ENCODE measurements at places on chromosomes 6 and 20.

GRCh38 chr6:108119769-108120141, 45.2 kb upstream of the OSTM1 start:
- DNase-seq, result no peak

DNA sequence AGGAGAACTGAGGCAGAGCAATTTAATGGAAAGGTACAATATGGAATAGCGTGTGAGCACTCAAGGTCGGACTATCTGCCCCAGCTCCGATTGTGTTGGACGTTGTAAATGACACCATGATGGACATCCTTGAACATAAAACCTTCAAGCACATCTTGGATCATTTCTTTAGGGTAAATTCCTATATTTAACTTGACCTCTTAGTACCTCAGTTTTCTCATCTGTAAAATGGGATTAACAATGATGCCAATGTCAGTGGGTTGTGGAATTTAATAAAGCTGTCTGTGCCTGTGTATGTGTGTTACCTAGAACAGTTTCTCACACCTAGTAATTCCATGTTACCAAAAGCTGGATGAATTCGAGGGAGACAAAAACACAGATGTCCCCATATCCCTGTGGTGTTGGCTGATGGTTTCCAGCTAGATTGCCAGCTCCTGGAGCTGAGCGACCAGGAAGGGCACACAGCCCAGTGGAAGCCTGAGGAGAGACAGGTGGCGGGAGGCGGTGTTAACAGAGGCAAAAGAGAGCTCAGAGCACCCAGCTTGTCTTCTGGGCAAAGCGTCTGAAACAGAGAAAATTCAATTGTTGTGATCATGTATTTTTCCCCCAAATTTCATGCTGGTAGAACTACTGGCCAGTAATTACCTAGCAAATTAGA, 32.6 kb downstream of the MDFI start:
- no peak for DNase-seq

- DNase-seq, result no peak
Observed at GRCh38 chr6:128138694-128139093, 237.8 kb upstream of the THEMIS start.

- no peak for DNase-seq
Observed at GRCh38 chr6:138576313-138576712, 77.0 kb upstream of the NHSL1 start.

DNA sequence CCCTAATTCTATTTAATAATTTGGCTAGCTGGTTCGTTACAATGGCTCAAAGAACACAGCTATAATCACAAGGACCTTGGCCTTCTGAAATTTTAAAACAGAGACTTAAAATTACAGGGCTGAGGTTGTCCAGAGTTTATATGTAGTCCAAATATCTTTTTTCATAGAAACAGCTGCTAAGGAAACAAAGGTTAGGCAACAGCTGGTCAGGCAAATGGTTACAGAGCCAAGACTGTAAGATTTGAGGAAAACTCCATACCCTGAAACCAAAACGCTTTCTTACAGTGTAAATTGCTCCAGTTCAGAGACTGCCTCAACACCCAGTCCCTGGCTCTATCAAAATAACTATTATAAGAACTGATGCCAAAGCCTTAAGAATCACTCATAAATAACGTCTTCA, 9.7 kb upstream of the ARHGAP18 start:
- DNase-seq, result no peak

- DNase-seq, result no peak
Observed at GRCh38 chr20:21515300-21516179, 1.7 kb upstream of the NKX2-2 start.

DNA sequence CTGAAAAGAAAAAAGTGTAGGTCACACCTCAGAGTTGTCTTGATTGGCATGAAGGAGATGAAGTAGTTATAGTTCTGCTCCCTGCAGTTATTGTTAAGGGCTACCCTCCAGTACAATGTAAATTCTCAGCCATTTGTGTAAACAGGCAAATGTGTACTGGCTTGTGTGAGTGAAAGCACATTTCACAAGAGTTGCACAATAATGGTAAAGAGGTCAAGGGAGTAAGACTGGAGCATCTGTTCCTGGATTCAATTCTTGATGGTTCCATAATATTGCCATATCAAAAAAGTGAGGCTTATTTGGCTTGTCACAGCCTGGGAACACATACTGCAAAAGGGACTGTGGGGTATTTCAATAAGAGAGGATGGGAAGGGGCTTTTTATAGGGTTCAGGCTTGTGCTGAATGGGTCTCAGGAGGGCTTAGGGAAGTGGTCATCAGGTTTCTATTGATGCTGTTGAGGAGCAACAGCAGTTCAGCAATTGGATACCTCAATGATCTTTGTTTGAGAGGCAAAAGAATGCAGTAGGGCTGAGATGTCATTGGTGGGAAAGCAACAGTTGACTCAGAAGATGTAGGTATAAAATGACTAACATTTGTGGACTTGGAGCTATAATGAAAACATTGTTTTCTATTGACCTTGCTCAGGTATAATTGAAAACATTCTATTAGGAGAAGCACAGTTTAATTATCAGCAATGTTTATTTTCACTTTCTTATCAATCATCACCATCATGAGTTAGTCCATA, 402.6 kb downstream of the BCKDHB start:
- no peak for DNase-seq

DNA sequence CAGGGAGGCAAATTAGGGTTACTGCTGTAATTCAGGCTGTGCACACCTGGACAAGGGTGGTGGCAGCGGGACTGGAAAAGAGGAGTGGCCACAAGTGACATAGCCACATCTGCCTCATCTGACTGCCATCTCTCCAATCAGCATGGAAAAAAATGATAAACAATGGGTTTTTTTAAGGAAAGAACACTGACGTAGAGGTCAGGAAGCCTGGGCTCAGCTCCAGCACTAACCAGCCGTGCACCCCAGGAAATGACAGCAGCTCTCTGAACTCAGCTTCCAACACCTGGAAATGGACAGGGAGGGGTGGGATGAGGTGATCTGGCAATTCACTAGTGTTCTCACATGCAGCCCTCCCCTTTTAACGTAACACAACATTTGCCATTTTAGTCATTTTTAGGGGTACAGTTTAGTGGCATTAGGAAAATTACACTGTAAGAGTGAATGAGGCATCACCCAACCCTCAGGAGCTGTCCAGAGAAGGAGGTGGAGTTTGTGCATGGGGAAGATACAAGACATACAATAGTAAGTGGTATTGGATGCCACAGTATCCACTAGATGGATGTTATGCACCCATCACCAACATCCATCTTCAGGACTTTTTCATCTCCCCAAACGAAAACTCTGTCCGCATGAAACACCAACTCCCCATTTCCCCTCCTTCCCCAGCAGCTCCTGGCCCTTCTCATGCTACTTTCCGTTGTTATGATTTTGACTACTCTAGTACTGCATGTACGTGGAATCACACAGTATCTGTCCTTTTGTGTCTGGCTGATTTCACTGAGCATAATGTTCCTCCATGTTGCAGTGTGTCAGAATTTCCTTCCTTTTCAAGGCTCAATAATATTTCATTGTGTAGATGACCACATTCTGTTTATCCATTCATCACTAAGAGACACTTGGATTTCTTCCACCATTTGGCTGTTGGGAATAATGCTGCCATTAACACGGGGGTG, 215.5 kb upstream of the ECI2 start:
- DNase-seq, result peak; percentile 38

- peak; percentile 35 for DNase-seq
Observed at GRCh38 chr6:165662749-165663376, at the start of gene PDE10A. Gene PDE10A (minus strand): TSS chr6:165663241. CDS start chr6:165662811, 430 bp downstream.

DNA sequence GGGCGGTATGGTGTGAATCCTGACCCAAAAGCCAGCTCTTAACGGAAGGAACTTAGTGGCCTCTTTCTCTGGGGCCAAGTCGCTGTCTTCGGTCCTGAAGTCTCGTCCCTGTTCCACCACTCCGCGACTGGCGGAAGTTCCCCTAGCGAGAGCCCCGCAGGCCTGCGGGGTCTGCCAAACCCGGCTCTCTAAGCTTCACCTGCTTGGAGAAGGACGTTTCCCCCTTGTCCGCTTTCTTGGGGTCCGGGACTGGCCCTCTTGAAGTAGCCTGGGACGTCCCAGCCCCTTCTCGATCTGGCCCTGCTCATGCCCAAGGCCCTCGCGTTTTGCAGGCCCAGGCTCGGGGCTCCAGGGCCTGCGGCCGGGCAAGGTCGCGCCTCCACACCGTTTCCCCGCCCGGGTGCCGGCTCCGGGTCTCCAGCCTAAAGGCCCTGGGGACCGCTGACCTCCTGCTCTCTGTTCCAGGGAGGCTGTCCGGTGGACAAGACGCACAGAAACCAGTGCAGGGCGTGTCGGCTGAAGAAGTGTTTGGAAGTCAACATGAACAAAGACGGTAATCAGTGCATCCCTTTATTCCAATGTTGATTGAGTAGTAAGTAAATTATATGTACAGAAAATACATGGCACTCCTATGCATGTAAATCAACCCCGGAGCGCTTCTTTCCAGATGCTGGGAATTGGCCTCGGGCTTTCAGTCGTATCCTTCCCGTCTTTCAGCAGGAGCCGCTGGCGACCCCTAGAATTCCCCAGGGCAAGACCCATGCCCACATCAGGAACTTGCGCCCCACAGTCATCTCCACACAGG, 8.8 kb downstream of the NR2E1 start:
- DNase-seq, result peak; percentile 36

GRCh38 chr6:14710421-14710820, 535.4 kb upstream of the JARID2 start:
- DNase-seq, result no peak

DNA sequence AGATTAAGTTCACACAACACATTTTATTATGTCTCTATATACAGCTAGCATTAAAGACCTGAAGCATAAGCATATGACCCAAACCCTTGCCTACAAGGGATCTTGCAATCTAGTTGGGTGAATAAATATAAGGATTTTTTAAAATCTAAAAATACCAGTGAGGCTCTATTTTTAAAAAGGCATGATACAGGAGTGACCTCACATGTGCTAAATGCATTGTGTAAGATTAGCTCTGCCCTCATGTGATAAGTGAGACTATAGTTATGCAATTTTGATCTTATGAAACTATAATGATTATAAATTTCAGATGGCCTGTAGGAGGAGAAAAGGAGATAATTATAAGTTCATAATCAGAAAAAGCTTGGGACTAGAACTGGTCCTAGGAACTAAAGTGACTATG, 451.0 kb upstream of the MAN1A1 start:
- no peak for DNase-seq

DNA sequence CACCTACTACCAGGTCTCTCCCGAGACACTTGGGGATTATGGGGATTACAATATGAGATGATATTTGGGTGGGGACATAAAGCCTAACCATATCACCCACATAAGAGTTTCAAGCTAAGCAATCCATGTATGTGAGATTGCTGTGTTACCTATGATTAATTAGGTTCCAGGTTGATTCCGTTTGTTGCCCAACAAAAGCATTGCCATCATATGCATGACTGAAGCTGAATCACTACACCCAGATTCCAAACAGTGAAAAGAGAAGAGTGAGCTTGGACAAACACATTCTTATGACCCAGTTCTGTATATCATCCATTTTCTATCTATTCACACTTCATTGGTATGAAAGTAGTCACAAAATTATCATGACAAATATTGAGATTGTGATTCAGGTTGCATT, 952.5 kb upstream of the MAN1A1 start:
- no peak for DNase-seq

DNA sequence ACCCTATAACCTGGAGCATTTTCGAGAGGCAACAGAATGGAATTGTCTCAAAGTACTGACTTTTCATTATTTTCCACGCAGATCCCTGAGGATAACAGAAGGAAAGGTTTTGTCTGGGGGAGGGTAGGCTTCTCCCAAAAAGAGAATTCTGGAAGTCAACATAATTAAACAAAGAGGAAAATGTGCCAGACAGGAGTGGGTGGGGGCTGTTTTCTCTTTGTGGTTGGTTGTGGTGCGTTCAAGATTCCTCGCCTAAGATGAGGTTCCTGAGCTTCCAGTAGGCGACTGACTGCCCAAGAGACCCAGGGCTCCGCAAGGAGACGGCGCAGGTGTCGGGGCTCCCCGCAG, 70.4 kb downstream of the SOX4 start:
- no peak for DNase-seq

DNA sequence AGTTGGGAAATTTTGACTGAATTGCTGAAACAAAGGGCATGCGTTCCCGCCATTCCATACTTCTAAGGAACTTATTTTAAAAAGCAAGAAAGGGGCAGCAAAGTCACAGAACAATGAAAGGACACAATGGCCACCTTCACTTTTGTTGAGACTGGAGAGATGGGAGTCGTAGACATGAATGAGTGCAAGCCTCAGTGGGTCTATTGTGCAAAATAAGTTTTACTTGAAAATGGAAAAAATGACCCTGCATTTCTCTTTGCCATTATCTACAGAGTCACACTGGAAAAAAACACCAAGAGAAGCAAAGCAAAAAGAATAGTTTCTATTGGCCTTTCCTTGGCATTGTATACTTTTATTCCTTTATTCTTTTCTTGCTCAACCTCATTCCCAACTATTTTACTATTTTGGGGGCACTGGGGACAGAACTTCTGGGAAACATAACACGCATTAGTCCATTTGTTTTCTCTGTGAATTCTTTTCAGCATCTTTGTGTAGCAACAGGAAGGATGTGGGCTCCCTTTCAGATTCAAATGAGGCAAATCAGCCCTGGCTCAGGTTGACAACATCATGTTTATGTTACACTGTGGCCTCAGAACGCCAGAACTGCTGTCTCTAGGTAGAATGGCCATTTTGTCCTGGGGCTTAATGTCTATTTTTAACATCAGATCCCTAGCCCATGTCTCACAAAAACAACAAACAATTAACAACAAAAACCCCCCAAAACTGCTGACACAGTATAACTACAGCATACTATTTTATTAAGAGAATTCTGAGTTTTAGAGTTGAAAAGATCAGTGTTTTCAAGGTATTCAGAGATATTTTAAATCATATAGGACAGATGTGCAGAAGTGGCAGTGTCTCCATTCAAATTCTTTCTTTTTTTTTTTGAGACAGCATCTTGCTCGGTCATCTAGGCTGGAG, 122.2 kb downstream of the FYN start:
- peak; percentile 82 for DNase-seq

GRCh38 chr20:58706150-58706892, 13.7 kb downstream of the NPEPL1 start:
- no peak for DNase-seq

- no peak for DNase-seq
Observed at GRCh38 chr20:40336533-40336932, 352.5 kb downstream of the MAFB start.

DNA sequence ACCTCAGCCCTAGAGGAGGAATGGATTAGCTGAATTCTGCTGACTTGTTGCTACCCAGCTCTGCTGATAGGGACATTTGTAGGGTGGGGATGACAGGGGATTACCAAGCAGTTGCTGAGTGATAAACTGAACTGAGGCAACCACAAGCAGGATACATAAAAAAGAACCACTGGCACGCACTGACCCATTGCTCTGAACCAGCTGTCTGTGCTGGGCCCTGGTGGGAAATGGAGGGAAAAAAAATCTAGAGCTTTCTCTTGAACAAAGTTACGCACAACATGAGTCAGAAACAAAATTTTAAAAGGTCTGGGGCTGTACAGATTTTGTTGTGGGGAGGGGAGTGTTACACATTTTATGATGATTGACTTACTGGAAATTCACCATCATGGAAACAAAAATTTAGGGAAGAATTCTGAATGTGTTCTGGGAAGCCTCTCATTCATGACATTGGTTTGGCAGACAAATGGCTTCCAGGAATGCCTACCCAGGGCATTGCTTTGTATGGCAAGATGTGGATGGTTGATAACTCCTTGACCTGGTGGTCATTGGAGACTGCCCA, 37.7 kb downstream of the FOXO3 start:
- peak; percentile 48 for DNase-seq

GRCh38 chr20:39822667-39823066, 860.5 kb downstream of the DHX35 start:
- peak; percentile 82 for DNase-seq

Data from astrocyte of the spinal cord (primary cell).